ENCODE measurements at places on chromosomes 7 and 10.

DNA sequence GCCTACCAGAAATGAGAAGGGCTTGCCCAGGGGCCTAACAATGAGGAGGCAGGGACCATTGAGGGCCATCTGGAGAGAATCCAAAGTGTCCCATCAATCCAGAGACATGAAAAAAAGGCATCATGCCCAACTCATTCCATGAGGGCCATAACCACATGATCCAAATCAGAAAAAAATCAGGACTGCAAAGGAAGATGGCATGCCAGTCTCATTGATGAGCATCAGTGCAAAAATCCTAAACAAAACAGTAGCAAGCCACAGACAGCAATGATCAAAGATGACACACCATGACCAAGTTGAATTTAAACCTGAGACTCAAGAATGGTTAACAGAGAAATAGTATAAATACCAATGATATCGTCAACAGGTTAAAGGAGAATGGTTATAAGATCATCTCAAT lies 7.0 kb upstream of the CYP3A4 start:
- no peak for DNase-seq

- DNase-seq: peak; percentile 2
These were observed 13.1 kb upstream of the PDK4 start for GRCh38 chr7:95609277-95609971.

DNA sequence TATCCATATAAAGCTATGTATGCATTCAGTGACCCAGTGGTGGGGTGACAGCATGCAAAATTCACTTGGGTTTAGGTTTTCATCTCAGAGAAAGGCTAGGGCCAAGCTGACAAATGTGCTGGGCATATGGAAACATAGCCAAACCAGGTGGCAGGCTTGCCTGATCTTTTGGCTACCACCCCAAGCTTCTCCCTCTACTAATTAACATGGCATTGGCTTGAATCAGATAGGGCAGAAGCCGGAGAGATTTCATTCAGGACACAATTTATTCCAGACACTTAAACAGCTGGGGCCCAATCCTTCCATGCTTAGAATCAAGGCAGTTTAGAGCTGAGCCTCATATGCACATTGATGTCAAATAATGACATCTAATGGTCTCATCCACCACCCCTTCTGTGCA lies 95.5 kb upstream of the AGK start:
- no peak for DNase-seq

- no peak for DNase-seq
These were observed 22.8 kb downstream of the DNAH11 start for GRCh38 chr7:21565614-21566013.

- no peak for DNase-seq
These were observed 1165.7 kb upstream of the AUTS2 start for GRCh38 chr7:68432585-68432984.

GRCh38 chr10:9853405-9854355 lies 1164.0 kb upstream of the CELF2 start:
- no peak for DNase-seq

DNA sequence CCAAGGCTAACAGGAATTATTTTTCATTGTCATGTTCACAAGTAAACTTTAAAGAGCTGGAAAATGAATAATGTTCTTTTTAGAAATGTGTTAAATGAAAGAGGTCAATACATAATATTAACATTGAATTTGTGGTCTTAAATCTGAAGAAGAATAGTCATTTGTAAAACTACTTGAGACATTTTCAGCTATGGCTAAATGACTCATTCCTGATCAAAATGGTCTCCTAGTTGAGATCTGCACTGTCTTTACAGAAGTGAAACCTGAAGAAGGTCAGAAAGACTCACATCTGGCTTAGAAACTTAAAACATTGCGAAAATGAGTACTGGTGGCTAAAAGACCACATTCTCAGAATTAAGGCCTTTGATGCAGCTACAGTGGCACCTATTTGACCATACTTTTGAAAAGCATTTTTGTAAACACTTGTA lies 5.9 kb downstream of the PIK3CG start:
- DNase-seq: no peak

GRCh38 chr10:71421075-71421434 lies 24.3 kb downstream of the CDH23 start:
- no peak for DNase-seq

DNA sequence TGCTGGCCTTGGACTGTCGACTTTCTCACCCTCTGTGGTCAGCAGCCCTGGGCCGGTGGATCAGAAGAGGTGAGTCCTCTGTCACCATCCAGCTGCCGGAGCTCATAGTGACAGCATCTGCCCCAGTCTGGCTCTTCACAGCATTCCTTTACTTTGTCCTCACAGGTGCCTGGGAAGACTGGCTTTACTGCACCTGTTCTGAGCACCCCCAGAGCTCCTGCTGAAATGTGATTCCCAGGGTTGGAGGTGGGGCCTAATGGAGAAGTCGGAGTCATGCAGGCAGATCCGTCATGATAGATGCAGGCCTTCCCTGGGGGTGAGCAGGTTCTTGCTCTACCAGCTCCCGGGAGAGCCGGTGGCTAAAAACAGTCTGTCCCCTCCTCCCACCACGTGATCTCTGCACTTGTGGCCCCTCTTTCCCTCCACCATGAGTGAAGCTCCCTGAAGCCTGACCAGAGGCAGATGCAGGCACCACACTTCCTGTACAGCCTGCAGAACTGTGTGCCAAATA lies 171.5 kb downstream of the ZMYND11 start:
- no peak for DNase-seq

GRCh38 chr10:120492346-120492745 lies 35.3 kb downstream of the PLPP4 start:
- DNase-seq: no peak

GRCh38 chr7:139431010-139431409 lies 52.5 kb downstream of the KLRG2 start:
- no peak for DNase-seq

DNA sequence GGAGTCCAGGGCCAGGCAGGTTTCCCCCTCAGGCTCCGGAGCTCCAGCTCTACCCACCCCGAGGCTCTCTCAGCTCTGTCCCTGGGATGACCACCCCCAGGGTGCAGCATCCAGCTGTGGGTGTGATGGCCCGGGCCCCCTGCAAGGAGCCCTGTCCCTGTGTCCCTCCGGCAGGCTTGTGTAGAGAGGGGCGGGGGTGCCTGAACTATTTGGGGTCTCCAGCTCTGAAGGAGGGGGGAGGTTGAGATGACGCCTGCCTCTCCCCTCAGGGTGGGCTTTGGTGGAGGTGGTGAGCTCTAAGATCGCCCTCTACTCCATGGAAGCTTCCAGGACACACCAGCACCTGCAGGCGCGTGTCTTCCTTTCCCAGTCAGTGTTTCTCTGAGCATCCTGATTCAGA lies 39.4 kb downstream of the ADRA2A start:
- DNase-seq: no peak

GRCh38 chr7:123660514-123661354 lies 5.1 kb downstream of the LMOD2 start:
- no peak for DNase-seq

DNA sequence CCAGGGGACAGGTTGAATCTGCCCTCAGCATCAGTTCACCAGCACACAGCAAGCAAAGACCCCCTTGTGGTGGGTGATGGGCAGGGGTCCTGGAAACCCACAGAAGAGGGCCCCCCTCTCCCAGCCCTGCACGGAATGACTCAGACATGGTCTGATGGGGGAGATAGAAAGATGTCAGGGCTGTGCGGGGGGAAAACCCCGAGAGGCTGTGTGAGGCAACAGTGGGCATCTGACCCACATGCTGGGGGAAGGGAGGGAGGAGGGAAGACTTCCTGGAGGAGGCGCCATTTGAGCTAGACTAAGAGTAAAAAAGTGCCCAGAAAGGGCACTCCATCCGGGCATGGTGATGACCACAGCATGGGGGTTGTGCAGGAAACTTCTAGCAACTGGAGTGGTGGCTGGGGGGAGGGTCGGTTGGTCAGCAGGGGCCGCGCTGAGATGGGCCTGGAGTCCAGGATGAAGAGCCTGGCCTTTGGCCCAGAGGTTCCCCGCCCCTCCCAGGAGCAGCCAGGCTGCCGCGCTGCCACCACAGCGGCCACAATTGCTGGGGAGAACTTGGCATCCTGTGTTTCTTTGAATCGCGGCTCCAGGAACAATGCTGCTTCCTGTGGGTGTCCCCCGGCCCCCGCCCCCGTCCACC lies 2.5 kb downstream of the LFNG start:
- DNase-seq: peak; percentile 44

- no peak for DNase-seq
These were observed 813.0 kb downstream of the TYW1 start for GRCh38 chr7:67809586-67809985.

GRCh38 chr7:137469191-137469811 lies 125.8 kb upstream of the PTN start:
- DNase-seq: no peak

GRCh38 chr7:155729847-155730246 lies 82.4 kb downstream of the SHH start:
- DNase-seq: no peak

- no peak for DNase-seq
These were observed 51.3 kb downstream of the WNT2 start for GRCh38 chr7:117271566-117271965.

GRCh38 chr10:122821808-122822207 lies 23.8 kb downstream of the CUZD1 start:
- no peak for DNase-seq

GRCh38 chr10:50552771-50553535 lies 70.8 kb downstream of the SGMS1 start:
- no peak for DNase-seq

DNA sequence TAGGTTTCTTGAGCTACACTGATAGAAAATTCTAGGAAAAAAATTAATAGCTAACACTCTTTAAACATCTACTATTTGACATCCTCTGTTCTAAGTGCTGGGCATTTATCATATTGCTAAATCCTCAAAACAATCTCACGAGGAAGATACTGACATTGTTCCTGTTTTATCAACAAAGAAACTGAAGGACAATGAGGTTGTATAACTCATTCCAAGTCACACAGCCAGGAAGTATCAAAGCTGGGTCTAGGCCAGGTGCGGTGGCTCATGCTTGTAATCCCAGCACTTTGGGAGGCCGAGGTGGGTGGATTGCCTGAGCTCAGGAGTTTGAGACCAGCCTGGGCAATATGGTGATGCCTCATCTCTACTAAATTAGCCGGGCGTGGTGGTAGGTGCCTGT lies 51.6 kb upstream of the IL6 start:
- no peak for DNase-seq

DNA sequence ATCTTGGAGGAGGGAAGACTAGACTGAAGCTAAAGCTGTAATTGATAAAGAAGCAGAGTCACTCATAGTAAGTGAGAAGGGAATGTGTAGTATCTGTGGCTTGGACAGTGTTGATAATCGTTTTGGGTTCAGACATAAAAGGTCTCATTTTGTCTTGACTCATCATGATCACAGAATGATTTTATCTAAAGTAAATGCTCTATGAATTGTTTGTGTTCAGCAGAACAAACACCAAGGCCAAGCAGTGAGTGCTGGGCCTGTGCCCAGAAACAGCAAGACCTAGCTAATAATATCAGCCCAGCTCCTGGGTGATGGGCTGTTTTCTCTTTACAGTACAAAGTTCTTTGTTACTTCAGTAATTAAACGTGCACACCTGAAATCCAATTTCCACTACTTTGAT lies 26.7 kb upstream of the CD36 start:
- DNase-seq: no peak

DNA sequence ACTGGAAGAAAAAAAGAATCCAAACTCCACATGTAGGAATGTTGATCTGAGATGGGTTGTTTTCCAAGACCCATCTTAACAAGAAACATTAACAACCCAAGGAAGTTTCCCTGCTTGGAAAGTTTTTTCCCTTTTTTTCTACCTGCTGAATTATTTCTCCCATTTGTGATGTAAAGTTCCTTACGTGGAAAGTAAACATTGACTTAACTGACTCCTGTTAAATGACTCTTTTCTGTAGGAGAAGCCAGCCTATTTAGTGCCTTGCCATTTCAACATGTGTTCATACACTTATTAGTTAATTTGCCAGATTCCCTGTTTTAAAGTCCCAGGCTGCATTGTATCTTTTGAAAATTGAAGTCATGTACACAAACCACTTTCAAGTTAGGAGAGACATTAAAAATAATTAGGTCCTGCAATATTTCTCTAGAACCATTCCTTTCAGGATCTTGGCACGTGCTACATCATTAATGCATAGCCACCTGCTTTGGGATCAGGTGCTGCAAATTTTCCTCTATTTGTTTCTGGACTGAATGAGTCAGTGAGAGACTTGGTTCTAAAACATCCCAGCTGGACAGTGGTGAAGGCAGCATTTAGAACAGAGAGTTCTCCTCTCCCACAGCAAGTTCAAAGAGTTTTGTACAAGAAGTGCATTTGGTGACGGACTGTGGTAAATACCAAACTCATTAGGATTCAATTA lies 698.5 kb downstream of the SUGCT start:
- DNase-seq: no peak

- DNase-seq: no peak
These were observed 47.2 kb downstream of the ANKIB1 start for GRCh38 chr7:92292981-92293380.

GRCh38 chr7:86823769-86824168 lies 180.1 kb downstream of the GRM3 start:
- no peak for DNase-seq

GRCh38 chr10:62831346-62831745 lies 15.2 kb upstream of the EGR2 start:
- DNase-seq: no peak

GRCh38 chr7:30975256-30975899 lies 11.6 kb downstream of the GHRHR start:
- no peak for DNase-seq

DNA sequence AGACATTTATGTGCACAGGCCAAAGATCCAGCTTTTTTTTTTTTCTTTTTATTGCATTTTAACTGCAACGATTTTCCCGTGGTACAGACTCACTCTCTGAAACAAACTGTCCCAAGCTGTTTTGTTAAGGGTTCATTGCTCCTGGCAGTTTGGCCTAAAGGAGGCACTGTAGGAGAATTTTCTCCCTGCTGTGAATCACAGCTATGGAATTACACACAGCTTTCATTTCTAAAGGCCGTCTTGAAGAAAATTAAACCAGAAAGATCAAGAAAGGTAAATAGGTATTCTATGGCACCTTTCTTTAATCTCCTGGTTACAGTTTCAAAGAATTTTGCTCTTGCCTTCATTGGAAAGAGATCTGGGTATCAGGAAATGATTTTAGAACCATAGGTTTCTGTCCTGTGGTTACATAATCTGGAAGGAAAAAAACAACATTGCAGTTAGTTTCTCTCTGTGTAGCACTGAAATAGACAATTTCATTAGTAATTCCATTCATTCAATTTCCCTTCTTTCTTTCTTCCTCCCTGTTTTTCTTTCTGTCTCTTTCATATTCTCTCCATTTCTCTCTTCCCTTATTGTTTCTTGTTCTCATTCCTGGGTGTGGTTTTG lies 51.2 kb downstream of the PDK4 start:
- no peak for DNase-seq

- DNase-seq: no peak
These were observed 178.6 kb downstream of the RPS24 start for GRCh38 chr10:78212060-78212785.

DNA sequence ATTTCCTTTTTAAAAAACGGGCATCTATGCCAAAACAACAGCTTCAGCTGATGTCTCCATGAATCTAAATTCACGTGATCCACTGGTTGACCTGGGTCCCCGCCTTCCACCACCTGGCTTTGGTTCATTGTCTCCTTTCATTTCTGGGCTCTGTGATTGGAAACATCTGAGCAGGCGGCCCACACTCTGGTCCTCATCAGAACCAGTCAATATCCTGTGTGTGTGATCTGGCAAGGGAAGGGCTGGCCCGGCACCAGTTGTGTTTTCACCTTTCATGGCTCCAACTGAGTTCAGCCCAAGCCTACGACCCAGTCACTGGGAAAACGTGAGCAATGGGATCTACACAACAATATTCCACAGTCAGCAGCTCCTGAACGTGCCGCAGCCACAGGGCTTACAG lies 46.2 kb downstream of the PARP12 start:
- DNase-seq: no peak
